ENCODE measurements at places on chromosomes 6 and 20.

DNA sequence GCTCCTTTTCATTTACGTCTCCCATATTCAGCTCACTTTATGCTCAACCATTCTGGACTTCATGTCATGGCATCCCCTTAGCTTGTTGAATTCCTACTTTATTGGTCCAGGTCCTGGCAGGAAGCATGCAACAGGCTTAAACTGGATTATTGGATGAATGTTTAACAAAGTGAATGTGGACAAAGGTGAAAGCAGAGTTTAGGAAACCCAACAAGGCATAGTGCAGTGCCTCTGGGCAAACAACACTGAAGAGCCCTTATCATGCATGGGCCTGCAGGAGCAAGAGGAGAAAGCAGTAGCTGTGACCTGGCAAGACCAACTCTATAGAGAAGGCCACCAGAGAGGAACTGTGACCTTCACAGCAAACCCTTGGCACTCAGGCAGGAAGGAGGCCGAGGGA, 5.3 kb upstream of the ANKRD66 start:
- no peak for DNase-seq

DNA sequence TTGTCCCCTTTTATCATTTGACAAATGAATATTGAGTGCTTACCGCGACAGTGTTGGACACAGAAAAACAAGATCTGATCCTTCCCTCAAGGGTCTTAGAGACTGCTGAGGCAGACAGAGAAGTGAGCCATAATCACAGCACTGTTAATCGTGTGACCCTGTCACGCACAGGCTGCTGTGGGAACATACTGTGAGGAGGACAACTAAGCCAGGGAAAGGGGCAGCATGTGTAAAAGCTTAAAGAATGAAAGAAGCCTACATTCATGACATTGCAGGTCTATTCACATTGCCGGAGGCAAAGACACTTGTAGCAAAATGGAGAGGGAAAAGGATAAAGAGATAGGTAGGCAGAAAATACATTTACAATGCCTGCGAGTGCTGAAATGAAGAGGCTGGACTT, 32.7 kb downstream of the TRDN start:
- no peak for DNase-seq

DNA sequence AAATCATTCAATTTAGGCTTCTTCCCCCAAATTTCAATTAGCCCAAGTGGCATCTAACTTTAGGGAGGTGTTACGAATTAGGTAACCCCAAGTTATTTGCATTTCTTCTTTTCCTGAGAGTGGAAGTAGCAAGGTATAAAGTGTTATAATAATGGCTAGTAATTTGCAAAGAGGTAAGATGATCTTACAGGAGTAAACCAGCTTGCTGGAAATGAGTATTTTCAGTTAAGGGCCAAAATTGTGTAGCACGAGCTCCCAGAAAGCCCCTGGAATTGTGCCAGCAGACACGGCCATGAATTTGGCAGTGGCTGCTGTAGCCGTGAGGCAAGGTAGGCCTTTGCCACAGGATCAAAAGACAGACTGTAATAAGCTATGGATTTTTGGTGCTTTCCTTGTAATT, 38.0 kb downstream of the CITED2 start:
- peak; percentile 30 for DNase-seq

DNA sequence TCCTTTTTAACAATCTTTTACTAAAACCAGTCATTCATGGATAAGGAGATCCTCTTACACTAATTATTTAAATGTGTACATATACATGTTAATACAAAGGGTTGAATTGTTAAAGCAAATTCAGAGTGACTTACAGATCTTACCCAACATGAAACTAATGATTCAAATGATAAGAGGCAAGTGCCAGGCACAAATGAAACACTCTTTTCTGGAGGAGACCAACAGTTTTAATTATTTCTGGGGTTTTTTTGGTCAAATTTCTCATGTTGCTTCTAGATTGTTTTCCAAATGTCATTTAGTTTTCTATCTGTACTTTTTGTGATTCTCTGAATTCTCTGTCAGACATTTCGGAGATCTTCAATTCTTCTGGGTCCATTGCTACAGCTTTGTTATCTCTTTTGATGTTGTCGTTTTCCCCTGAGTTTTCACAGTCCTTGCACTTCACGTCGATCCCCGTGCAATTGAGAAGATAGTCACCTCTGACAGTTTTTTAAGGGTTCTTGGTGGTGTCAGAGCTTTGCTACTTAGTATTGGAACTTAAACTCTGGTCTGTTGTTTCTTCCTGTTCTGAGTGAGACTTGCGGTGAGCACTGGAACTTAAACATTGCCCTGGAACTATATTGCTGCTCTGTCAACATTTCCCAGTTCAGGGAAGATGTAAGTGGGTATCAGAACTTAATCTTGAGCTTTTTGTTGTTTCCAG, 23.2 kb downstream of the MAS1 start:
- DNase-seq, result no peak

DNA sequence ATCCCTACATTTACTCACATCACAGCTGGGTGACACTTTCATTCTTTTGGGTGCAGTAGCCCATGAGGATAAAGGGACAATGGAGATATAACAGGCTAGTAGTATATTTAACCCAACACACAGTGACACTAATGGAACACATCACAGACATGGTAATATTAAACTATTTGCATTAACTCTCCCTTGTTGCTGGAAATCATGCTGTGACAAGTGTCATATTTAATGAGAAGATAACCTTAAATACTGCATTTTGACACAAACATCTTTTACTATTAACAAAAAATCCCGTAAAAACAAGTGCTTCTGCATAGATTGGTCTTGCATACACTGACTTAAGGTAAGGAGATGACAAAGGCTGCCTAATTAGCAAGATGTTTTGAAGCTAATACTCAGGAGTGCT, 45.5 kb downstream of the CNR1 start:
- DNase-seq, result no peak

- no peak for DNase-seq
These were observed 133.2 kb upstream of the RPS6KA2 start for GRCh38 chr6:166760288-166760687.

DNA sequence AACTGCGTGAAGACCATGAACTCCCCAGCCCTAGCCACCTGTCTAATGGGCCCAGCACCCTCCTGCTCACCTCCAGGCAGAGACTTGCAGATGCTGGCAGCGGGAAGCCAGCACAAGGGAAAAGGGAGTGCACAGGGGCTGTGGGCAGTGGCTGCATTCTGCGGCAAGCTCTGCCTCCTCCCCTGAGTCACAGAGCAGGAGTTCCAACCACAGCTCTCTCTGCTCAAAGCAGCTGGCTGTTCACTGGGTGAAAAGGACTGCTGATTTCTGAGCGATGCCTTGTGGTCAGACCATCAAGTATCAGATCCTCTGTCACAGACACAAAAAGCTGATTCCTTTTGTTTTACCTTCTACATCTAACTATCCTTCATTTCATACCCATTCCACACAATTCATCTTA, 10.5 kb downstream of the NKX2-2 start:
- peak; percentile 87 for DNase-seq

DNA sequence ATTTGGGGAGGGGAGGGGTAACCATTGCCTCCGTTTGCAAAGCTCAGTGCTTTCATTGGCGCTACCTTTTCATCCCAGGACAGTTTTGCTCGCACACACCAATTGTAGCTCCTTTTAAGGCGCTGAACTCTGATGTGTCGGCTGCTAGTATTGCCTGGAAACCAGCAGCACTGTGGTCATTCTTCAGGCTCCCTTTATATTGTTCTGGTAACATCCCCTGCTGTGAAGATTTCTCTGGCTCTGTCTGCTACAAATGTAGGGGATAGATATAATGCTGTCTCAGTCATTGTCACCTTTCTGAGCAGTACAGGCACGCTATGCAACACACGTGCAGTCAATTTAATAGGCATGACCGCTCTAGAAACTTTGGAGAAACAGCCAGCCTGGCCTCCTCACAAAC, 172.9 kb upstream of the SASH1 start:
- no peak for DNase-seq

DNA sequence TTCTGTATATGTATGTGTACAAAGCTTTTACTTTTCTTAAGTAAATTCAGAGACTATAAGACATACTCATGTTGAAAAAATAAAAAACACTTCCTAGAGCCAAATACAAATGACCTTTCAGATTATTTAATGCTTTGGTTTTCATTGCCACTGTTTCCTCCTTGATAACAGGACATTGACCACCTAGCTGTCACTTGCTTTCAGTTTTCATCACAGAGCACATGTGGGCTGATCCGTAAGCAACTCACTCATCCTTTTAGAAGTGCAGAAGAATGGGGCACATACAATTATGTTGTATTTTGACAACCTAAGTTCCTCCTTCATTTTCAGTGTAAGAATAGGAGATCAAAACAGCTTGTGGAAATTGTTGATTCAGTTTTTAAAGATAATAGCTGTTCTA, 6.2 kb downstream of the ZBTB2 start:
- DNase-seq, result no peak

DNA sequence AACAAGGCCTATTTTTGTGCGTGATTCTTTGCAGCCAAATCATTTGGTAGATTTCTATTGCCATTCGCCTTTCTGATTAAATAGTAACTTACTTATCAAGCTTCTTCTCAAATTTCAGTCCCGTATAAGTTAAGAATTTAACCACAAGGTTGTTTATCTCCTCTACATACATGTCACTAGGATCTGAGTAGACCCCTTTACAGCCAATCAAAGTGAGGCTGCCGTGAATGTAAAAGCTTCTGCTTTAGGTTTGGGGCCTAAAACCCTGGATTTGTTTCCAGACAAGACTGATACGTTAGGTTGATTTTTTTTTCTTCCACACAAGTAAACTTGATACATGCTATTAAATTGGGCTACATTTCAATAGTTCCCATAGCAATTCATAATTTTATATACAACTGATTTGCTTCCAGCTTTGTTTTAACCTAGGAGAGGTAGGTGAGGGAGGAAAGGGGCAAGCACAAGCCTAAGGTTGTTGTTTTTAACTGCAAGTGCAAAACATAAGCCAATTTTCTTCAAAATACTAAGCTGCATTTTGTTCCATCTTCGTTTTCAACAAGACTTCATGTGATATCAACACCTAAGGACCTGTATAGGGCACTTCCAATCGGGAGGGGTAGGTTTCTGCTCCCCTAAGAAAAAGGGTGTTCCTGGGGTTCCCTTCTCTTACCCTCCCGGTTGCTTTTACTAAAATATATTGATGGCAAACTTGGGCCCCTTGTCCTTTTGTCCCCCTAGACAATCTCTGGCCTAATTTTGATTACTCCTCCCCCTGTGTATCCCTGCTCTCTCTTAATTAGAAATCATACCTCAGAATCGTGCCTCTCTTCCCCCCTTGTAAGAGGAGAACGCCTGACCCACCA, 1.7 kb downstream of the RANBP9 start:
- DNase-seq, result peak; percentile 62

DNA sequence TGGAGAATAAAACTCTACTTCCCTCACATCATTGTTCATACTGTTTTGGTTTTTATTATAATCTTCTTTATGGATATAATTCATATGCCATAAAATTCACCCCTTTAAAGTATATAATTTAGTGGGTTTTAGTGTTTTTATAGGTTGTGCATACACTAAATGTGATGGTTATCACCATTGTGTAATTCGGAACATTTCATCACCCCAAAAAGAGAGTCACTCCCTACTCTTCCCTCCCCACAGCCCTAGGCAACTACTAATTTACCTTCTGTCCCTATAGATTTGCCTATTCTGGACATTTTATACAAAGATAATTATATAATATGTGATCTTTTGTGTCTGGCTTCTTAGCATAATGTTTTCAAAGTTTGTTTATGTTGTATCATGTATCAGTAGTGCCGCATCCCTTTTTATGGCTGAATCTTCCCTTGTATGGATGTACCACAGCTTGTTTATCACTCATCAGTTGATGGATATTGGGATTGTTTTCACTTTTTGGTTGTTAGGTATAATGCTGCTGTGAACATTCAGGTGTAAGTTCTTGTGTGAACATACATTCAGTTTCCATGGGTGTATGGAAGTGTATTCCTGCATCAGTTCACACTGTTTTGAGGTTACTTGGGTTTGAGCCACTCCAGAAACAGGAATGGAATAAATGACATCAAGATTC, 4.2 kb downstream of the TM9SF4 start:
- DNase-seq, result no peak

DNA sequence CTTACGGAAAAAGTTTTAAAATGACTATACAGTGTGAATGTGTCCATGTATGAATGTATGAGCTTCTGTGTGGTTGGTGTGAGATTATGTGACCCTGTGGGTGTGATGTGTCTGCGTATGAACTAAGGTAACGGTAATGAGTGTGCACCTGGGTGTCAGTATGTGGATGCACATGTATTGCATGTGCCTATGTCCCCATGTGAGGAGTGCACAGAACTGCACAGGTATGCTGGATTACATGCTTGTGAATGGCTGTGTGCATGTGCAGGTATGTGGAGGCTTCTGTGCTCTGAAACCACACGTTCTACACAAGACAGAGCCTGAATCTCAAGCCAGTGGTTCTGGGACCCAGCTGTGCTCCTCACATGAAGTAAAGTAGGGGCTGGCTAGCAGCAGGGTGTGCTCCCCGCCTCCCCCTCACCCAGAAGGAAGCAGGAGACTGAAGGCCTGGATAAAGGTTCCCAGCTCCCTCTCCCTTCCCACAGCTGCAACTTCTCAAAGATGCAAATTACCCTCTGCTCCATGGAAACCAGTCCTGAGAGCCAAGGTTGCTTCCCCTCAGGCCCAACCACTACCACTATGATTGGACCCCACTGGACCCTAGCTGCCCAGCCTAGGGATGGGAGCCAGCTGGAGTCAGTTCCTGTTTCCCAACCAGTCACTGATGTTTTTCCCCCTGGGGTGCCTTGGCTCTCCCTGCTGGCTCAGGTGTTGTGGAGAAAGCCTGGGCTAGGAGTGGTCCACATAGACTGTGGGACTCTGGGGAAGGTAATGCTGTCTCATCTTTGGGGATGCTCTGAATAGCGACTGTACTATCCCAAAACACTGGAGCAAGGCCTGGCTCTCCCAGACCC, 24.8 kb upstream of the SPDEF start:
- peak; percentile 50 for DNase-seq

- DNase-seq, result no peak
These were observed 308.1 kb downstream of the CDH26 start for GRCh38 chr20:60266177-60266823.

DNA sequence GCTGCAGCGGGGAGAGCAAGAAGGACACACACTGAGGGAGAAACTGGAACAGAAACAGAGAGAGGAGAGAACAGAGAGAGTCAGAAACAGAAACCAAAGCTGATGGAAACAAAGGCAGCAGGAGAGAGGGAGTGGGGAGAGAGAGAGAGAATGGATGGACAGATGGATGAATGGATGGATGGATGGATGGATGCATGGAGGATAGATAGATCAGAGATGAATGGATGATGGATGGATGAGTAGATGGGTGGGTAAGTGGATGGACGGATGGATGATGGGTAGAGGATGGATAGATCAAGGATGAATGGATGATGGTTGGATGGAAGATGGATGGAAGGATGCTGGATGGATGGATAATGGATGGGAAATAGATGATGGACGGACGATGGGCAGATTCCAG, 35.0 kb upstream of the PHACTR3 start:
- DNase-seq, result no peak

DNA sequence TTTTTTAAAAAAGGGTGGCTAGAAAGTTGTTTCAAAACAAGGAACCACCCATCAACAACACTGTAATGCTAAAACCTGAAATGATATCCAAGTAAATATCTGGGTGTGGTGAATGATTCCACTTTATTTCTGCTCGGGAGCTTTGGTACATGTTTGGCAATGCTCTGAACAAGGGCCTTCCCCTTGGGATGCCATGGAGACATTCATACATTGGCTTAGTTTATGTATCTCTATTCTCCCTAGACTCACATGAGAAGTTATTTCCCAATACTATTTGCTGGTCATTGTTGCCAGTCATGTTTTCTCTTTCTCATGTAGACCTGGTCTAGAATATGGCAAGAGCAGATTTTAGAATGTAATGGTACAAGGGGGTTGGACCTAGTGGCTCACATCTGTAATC, 22.9 kb downstream of the ADTRP start:
- no peak for DNase-seq

All from fibroblast of lung (primary cell).